ENCODE measurements at places on chromosomes 12 and 14. TPM values are rescaled to one million over a fixed set of nuclear protein-coding genes. Genes with fewer than 3 reads are reported as not detected.

DNA sequence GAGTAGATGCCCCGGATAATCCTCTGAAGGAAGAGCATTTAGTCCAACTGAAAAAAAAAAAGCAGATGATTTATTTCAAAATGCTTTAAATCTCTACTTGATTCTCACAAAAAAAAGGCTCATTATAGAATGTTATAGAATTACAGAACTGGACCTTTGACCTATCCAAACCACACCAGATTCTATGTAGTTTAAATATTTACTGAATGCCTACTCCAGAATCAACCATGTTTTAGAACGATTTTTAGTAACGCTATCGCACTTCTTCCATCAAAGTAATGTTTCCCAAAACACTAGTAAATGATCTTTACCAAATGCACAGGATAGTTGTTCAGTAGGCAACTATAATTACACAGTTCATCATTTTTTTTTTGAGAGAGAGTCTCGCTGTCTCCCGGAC lies 2.6 kb downstream of the RPS29 start:
- peak overlapping the region; percentile 89 for H3K4me3 ChIP-seq
- peaks cover 38% of the 10 kb centered on the region for H3K4me1 ChIP-seq
- no peak for DNase-seq
- no peaks in the 10 kb centered on the region for H3K27me3 ChIP-seq

The PMCH gene
- total RNA-seq, result not detected

GRCh38 chr14:50225067-50225973 lies 6.1 kb downstream of the SOS2 start:
- H3K27ac ChIP-seq, result no peak overlapping the region
- no peaks in the 10 kb centered on the region for H3K36me3 ChIP-seq
- H3K4me1 ChIP-seq, result peaks cover 15% of the 10 kb centered on the region
- no peaks in the 10 kb centered on the region for H3K27me3 ChIP-seq

The RITA1 gene
- 3.3 TPM for total RNA-seq

DNA sequence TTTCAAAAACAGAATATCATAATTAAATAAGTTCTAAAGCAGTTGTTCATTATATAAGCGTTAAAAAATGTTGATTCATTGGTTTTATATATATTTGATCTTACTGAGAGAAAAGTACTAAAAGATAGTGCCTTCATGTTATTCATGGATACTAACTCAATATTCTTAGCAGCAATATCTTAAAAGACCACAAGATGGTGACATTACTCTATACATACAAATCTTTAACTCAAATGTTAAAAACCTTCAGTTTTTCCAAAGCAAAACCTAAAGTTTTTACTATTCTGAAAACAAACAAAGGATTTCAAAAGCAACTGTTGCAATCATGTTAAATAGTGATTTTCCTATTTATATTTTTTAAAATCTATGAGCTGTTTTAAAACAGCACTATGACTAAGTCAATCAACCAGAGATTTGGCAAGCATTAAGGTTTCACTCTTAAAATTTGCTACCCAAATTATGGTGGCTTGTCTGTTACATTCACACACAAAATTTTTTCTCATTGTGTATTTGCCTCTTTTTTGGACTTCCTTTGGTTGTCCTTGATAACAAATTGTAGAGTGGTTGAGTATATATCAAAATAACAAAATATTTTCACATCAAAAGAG lies 50.1 kb upstream of the RERGL start:
- no peak overlapping the region for H3K4me3 ChIP-seq
- no peaks in the 10 kb centered on the region for H3K4me1 ChIP-seq
- H3K36me3 ChIP-seq, result no peaks in the 10 kb centered on the region
- H3K27ac ChIP-seq, result no peak overlapping the region

The ZNF705A gene
- not detected for total RNA-seq

DNA sequence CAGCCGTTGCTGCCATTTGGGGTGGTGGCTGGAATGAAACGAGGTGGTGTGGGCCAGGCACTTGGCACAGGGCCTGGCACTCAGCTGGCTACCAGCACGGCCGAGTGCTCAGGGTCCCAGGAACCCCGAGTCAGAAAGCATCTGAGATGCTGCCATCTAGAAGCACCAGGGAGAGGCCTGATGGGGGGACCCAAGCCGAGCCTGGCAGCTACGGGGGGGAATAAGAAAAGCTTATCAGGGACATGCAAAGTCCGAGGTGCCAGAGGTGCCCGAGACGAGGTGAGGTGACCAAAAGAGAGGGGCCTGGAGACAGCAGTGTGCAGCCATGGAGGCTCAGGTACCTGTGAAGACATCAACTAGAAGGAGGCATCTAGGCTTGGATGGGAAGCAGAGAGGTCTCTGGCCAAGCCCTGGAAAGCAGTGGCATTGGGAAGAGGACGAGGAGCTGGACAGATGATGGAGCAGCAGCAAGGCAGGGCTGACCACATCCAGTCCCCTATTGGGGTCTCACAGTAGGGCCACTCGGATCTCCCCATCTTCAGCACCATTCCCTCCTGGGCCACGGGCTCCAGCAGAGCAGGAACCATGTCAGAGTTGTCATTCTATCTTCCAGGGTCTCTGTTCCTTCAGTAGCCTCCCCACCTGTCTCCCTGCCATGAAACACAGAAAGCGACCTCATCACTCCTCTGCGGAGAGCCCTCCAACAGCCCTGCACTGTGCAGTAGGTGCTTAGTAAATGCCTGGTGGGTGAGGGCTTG lies 59.3 kb upstream of the DIO3 start:
- H3K27me3 ChIP-seq, result peaks cover 1% of the 10 kb centered on the region
- H3K36me3 ChIP-seq, result no peaks in the 10 kb centered on the region
- no peak overlapping the region for H3K4me3 ChIP-seq
- no peaks in the 10 kb centered on the region for H3K4me1 ChIP-seq
- no peak overlapping the region for H3K27ac ChIP-seq
- no peak for DNase-seq

- H3K27me3 ChIP-seq, result no peaks in the 10 kb centered on the region
- no peak overlapping the region for H3K27ac ChIP-seq
- peaks cover 19% of the 10 kb centered on the region for H3K4me1 ChIP-seq
- H3K4me3 ChIP-seq, result no peak overlapping the region
- no peak for DNase-seq
- no peaks in the 10 kb centered on the region for H3K36me3 ChIP-seq
Measured at GRCh38 chr12:2892246-2892645, 1.6 kb downstream of the TULP3 start.

The PGAM5 gene
- total RNA-seq, result 15.1 TPM

DNA sequence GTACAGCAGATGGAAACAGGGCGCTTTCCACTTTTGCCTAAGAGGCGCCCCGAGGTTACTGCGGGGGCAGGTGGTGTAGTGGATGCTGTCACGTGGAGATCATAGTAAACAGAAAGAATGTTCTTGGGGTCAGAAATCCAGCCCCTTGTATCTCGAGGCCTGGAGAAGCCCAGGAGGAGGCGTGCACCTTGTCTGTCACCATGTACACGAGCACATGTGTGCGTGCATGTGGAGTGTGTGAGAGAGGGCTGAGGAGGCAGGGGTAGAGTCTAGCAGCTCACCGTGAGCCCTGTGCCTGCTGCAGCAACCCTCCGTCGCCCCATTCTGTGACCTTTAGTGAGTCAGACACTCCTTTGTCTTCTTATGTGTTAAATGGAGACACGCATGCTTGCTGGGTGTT lies 59.0 kb downstream of the CACNA1C start:
- H3K4me3 ChIP-seq, result no peak overlapping the region
- H3K27ac ChIP-seq, result no peak overlapping the region

The ASCL1 gene
- not detected for total RNA-seq

DNA sequence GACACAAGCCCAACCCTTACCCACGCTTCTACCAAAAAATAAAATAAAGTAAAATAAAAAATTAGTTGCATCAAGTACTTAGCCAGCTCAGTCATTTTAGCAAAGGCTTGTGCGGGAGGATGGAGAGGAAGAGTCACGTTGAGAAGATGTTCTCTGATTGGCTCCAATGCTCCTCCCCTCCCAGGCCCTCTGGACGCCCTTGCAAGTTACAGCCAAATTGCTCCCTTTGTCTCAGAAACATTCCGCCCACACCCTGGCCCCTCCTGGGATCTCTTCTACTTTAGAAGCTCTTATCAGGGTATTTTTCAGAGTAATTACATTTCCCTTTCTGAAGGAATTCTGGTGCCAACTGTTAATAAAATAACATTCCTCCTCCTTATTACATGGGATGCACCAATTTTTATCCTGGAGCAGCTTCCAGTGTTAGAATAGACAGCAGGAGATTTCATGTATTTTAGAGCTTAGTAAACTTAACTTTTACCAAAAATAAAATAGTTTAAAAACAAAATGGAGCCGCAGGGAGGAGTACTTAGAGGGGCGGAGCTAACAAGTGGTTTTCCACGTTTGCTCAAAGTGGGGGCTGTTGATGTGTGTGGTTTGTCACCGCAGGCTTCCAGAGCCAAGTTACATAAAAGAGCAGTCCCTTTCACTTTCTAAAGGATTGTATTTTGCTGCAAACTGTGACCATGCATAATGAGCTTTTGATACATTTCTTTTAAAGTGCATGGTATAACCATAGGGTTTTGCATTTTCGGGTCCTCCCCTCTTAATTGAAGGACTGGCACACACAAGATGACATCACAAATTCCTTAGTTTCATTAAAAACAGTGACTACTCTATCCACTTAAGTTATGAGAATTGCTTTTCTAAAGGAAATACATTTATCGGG lies 71.7 kb upstream of the RAP1B start:
- H3K4me1 ChIP-seq, result peaks cover 16% of the 10 kb centered on the region
- H3K27ac ChIP-seq, result no peak overlapping the region
- peak; percentile 91 for DNase-seq
- no peaks in the 10 kb centered on the region for H3K27me3 ChIP-seq
- H3K36me3 ChIP-seq, result no peaks in the 10 kb centered on the region

All from CD4-positive, alpha-beta T cell (primary cell).